ENCODE measurements at places on chromosomes 5 and 9.

DNA sequence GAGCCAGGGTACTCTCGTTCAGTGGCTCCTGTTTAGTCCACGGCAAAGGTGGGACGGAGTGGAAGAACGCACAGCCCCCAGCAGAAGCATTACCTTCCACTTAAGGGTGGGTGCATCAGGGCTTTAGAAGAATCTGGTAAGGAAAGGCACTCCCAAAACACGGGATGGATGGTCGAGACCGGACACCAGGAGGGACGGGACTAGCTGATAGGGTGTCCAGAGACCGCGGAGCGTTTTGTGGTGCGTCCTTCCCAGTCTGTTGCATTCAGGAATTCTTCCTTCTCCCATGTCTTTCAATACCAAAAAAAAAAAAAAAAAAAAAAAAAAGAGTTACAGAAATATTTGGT, 545 bp upstream of the CTSV start:
- no peak for DNase-seq

DNA sequence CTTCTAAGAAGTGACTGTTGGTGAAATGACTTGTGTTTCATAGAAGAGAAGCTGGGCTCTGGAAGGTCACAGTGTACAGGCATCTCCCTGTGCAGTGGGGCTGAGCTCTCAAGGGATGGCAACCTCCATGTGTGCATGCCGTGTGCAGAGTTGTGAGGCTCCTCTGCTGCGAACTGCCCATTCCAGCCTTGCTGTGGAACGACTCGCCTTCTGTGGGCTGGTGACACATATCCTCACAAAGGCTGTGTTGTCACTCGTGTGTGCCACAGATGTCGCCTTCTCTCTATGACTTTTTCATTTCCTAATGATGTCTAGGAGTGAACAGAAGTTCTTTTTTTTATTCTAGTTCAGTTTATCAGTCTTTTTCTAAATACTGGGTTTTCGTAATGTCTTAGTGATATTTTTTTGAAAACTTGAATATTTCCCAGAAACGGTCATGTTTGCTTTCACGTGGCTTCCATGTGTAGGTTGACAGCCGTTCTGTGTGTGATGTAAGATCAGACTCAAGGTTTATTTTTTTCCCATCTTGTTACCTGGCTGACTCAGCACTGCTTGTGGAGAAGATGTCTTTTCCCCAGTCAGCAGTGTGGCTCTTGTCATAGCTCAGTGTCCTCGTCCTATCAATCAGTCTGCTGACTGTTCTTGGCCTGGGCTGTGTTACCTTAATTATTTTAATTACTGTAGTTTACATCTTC, 57.3 kb upstream of the CACNA1B start:
- DNase-seq = no peak

GRCh38 chr9:123864251-123864650, 65.7 kb downstream of the DENND1A start:
- no peak for DNase-seq

GRCh38 chr5:161286066-161286655, 260.4 kb downstream of the GABRB2 start:
- DNase-seq = no peak

GRCh38 chr5:80302636-80303035, 17.2 kb upstream of the SPZ1 start:
- no peak for DNase-seq

GRCh38 chr9:134932606-134933005, 14.9 kb upstream of the FCN1 start:
- DNase-seq = no peak
